ENCODE measurements at places on chromosomes 4 and X.
A peak's percentile ranks its signal among the peaks of the same experiment; 100 is the strongest.

DNA sequence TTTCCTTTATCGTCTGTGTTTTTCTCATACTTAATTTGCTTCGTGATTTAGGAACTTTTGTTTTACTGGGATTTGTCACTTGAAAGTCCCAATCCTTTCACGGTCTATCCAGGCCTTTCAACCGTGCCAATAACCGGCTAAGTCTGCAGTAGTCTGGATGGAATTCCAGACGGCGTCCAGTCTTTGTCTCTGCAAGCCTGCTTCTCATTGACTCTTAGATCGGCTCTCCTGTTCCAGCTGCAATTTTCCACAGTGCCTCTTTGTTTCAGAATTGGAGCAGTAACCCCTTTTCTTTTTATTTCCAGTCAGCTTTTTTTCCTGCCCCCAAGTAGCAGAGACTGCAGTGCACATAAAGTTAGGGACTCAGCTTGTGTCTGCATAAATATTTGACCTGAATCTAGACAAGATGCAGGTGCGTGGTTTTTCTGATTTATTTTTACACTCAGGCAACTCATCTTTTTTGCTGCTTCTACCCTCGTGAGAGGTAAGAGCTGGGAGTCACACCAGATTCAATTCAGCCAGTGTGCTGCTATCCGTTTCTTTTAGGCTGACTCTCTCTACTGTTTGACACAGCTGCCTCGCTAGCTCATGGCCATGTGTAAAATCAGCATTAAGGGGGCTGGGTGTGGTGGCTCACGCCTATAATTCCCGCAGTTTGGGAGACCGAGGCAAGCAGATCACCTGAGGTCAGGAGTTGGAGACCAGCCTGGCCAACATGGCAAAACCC is 37.4 kb upstream of the DHRSX start:
- no peak for DNase-seq

GRCh38 chr4:25941457-25942221 is 27.6 kb downstream of the SMIM20 start:
- DNase-seq: no peak

DNA sequence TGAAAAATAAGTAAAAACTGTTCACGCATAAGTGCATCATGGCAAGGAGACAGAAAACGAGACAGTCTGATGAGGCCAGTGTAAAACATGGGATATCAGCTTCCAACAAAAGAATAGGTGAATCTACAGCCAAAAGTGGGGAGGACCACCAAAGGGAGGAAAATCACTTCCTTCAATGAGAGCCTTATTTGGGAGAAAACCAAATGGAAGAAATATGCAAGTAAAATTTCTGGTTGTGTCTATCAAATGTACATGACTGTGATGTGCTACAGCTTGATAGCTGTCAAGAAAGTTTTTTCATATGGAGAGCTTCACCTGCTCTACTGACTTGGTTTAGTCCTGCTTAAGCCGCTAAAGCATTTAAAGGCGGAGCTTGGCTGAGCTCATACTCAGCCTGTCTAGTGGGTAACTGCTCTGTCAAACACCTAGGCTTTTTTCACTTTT is 66.2 kb downstream of the MAGEA1 start:
- peak; percentile 5 for DNase-seq

DNA sequence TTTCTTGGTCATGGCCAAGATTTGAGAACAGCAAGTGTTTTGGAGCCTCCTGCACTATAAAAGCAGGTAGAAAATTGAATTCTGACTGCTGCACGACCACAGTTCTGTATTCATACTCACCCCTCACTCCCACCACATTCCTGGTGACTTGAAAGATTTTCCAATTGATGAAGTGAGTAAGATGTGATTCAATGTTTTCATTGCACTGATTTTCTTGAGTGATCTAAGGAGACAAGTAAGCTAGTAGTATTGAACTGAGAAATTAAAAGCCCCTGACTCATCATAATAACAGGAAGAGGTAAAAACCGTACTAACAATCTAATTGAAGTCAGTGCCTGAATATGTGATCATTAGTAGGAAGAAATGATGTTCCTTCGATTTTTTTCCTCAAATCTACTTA is 6.1 kb upstream of the SEC24D start:
- peak; percentile 71 for DNase-seq

- peak; percentile 22 for DNase-seq
Measured at GRCh38 chr4:56772134-56772533, 49.4 kb downstream of the SPINK2 start.

- no peak for DNase-seq
Measured at GRCh38 chr4:187726485-187726884, 269.1 kb upstream of the ZFP42 start.

GRCh38 chr4:152981278-152981677 is 45.2 kb downstream of the FHDC1 start:
- DNase-seq: peak; percentile 38

GRCh38 chrX:2967998-2968909 is 38.1 kb upstream of the ARSH start:
- peak; percentile 57 for DNase-seq

Measured in fibroblast of skin of abdomen (primary cell).